MM.1S (cell line): ENCODE measurements at places on chromosomes 1 and 21.

- H3K4me3 ChIP-seq: no peak overlapping the region
- DNase-seq: no peak
- H3K36me3 ChIP-seq: peaks cover 23% of the 10 kb centered on the region
- H3K4me1 ChIP-seq: peaks cover 1% of the 10 kb centered on the region
- H3K27me3 ChIP-seq: no peaks in the 10 kb centered on the region
Observed at GRCh38 chr1:37545019-37545418, 9.1 kb downstream of the SNIP1 start.

DNA sequence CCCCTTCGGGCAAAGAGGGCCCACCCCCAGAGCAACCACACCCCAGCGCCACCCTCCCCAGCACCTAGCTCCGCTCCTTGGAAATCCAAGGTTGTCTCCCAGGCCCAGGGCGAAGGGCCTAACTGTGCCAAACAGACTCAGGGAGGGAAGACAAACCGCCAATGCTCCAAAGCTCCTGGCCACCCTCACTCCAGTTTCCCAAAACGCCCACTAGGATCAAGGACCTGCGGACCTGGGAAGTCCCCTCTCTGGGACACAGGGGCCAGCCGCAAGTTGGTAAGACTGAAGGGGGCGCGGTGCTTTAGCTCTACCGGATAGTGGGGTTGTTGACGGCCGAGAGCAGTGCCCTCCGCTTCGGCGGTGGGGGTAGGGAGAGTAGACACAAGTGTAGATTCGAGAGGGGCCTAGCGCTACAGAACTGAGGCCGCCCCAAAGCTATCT, 581 bp downstream of the IRF6 start:
- H3K27ac ChIP-seq: no peak overlapping the region
- H3K36me3 ChIP-seq: no peaks in the 10 kb centered on the region
- no peaks in the 10 kb centered on the region for H3K27me3 ChIP-seq
- no peak for DNase-seq
- H3K4me3 ChIP-seq: no peak overlapping the region

GRCh38 chr1:13967707-13968106, 267.7 kb downstream of the PRDM2 start:
- H3K36me3 ChIP-seq: no peaks in the 10 kb centered on the region
- DNase-seq: peak; percentile 86
- no peak overlapping the region for H3K4me3 ChIP-seq
- H3K4me1 ChIP-seq: peaks cover 33% of the 10 kb centered on the region
- H3K27ac ChIP-seq: peak overlapping the region; percentile 56; the same call in 1 of the 2 replicates
- no peaks in the 10 kb centered on the region for H3K27me3 ChIP-seq

GRCh38 chr1:154874465-154874864, 4.4 kb upstream of the KCNN3 start:
- no peaks in the 10 kb centered on the region for H3K36me3 ChIP-seq
- H3K27me3 ChIP-seq: no peaks in the 10 kb centered on the region
- DNase-seq: no peak
- H3K4me3 ChIP-seq: no peak overlapping the region
- peaks cover 28% of the 10 kb centered on the region for H3K4me1 ChIP-seq
- H3K27ac ChIP-seq: no peak overlapping the region

DNA sequence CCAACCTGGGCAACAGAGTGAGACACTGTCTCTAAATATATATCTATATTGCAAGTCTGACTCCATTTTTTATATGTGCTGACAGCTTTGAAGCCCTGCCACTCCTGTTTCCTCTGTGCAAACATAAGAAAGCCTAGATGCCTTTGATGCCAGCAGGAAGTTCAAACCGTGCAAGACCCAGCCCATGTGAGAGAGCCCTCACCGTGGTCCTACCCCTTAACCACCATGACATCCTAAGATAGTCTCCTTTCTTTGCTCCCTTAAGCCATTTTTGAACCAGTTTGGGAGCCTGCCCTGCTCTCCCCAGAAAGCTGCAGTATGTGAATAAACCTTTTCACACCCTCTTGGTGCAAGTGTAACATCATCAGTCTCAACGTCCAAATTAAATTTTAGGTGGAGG, 3.7 kb upstream of the DIPK1A start:
- no peak for DNase-seq
- H3K4me1 ChIP-seq: peaks cover 19% of the 10 kb centered on the region; the same call in 1 of the 2 replicates
- no peak overlapping the region for H3K4me3 ChIP-seq
- no peaks in the 10 kb centered on the region for H3K27me3 ChIP-seq

GRCh38 chr21:46150491-46151121, 4.8 kb downstream of the FTCD start:
- DNase-seq: no peak
- no peak overlapping the region for H3K4me3 ChIP-seq

- H3K36me3 ChIP-seq: no peaks in the 10 kb centered on the region
- no peak overlapping the region for H3K27ac ChIP-seq
- H3K4me1 ChIP-seq: no peaks in the 10 kb centered on the region
Observed at GRCh38 chr1:191618181-191618580, 540.1 kb upstream of the RGS18 start.

- DNase-seq: no peak
- H3K27ac ChIP-seq: no peak overlapping the region
- no peaks in the 10 kb centered on the region; the same call in 1 of the 2 replicates for H3K27me3 ChIP-seq
Observed at GRCh38 chr1:151992303-151993083, 1.2 kb downstream of the S100A10 start.

DNA sequence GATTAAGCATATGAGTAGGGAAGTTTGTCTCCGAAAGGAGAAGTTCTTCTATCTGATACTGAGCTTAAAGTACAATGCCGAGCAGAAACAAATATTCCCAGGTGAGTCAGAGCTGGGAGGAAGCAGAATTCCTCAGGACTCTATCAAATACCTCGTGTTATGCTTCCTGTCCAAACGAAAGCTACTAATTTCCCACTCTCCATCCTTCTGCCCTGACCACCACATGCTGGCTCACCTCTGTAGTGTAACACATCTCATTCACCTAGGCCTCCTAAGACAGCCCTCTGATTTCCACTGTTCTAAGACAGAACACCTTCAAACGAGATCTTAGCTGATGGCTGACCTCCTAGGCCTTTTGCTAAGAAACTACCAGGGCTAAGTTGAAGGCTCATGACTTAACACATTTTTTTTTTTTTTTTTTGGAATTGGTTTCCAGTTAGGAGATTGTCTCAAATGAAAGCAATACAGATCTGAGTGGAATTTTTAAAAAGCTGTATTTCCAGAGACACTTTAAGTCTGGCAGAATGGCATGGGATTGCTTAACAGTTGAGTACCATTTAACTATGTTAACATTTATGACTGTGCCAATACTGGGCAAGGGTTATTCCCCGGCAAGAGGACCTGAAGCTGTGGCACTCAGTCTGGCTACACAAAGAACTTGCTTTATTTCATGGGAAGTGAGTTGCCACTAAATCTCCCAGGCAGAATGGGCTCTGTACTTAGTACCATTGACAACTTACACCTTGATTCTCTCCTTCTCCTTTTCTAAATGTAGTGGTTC, 583.4 kb downstream of the DPYD start:
- H3K4me1 ChIP-seq: no peaks in the 10 kb centered on the region
- H3K36me3 ChIP-seq: no peaks in the 10 kb centered on the region
- no peaks in the 10 kb centered on the region for H3K27me3 ChIP-seq

DNA sequence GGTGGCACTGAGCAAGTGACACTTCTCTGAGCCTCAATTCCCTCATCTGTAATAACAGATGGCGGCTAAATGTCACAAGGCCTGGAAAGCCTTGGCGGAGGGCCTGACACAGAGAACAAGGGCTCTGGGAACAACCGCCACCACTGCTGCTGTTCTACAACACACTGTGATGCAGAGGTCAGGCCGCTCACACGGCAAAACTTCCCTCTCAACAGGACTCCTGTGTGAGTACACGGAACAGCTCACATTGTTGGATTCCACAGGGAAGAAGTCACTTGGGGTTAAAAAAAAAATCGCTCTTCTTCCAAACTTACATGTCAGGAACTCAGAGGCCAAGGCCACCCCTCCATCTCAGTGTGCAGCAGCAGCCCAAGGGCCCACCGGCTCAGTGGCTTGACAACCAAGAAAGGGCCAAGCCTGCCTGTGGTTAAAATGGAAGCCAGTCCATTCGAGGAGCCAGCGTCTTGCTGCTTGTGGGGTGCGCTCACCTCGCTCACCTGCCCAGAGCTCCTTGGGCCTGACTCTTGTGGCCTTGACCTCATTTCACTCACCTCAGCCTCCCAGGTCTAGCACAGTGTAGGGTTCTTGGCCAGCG, 101.1 kb downstream of the RAVER2 start:
- no peak overlapping the region for H3K27ac ChIP-seq
- H3K4me3 ChIP-seq: no peak overlapping the region
- DNase-seq: no peak
- 0 out of 2 replicates have a peak, but pooled peaks cover 6% of the 10 kb centered on the region for H3K4me1 ChIP-seq

DNA sequence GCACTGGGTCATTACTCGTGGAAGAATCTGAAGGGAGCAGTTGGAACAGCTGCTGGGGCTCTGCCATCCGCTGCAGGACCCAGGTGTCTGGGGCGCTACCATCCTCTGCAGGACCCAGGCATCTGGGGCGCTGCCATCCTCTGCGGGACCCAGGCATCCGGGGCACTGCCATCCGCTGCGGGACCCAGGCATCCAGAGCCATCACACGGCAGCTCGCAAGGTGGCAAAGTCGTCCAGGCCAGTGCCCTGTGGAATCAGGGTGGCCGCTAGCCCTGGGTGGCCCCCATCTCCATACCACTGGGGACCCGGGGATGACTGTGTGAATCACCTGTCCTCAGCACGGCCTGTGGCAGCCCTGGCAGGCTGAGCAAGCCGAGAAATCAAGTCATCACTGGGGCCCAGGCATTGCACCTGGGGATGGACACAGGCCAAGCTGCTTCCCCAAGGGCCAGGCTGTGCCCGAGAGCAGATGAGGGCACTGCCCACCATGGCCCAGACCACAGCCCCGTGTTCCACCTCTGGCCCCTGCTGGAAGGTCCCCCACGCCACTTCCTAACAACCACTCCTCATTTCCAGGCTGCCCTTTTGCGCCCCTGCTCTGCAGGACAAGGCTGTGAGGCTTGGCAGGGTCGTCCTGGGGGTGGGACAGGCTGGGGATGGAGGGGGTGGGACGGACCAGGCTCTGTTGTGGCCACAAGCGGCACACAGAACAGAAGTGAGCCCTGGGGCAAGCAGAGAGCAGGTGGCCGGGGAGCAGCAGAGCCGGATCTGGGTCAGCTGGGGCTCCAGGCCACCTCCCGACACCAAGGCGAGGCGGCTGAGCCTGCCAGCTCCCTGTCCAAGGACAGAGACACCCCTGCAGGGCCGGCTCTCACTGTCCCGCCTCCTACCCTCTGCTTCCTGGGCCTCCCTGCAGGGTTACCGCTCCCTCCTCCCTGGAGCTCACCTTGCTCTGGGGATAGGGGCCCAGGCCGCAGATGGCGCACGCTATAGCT, 12.7 kb downstream of the GABRD start:
- peaks cover 99% of the 10 kb centered on the region for H3K27me3 ChIP-seq
- H3K4me3 ChIP-seq: no peak overlapping the region
- H3K36me3 ChIP-seq: no peaks in the 10 kb centered on the region
- no peak for DNase-seq
- H3K27ac ChIP-seq: no peak overlapping the region

DNA sequence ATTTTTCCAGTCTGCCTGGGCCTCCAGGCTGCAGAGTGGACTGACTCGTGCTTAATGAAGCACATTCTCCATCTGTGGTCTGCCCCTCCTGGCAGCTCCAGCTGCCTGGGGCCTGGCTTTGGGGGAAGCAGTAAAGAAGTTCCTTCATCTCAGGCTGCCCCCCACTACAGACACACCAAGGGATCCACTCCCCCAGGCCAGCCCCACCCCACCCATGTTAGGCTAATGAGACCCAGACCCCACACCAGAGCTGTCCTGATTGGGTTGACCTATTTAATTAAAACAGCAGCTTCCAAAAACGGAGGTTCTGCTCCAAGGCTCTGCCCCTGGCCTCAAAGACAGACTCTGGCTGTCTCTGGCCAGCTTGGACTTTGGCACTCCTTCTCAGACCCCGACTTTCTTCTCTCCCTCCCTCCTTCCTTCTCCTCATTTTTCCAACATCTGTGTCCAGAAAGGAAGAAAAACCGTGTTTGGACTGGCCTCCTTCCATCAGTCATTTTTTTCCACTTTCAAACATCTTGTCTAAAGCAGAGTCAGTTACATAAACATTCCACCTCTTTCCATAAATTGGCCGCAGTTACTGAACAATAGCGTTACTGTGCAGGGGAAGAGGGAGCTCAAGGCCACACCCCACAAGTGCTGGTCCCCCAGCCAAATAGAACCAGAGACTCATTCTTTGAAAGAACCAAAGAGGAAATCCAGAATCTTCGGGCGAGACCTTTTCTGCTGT, 29.7 kb downstream of the SERTAD4 start:
- no peak overlapping the region for H3K4me3 ChIP-seq
- no peaks in the 10 kb centered on the region for H3K27me3 ChIP-seq
- H3K4me1 ChIP-seq: no peaks in the 10 kb centered on the region
- no peak overlapping the region for H3K27ac ChIP-seq

DNA sequence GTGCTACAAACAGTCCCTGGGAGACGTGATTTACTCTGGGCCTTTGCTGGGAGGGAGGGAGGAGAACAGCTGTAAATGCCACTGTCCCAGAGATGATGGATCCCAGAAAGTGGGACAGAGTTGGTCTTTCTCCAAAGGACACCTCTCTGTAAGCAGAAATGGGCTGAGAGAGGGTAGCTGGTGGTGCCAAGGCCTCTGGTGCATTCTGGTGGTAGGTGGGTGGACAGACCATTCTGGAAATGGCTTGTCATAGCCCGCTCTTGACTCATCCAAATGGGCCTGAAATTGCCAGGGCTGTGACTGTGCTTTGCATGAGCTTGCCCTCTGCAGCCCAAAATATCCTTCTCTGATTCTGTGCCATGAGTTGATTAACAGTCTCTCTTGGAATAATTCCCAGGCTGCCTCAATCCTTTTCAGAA, 36.1 kb downstream of the CCDC185 start:
- DNase-seq: no peak
- no peak overlapping the region for H3K27ac ChIP-seq
- no peaks in the 10 kb centered on the region for H3K27me3 ChIP-seq
- no peak overlapping the region for H3K4me3 ChIP-seq

- H3K27ac ChIP-seq: no peak overlapping the region
- no peaks in the 10 kb centered on the region for H3K36me3 ChIP-seq
- DNase-seq: no peak
- no peak overlapping the region for H3K4me3 ChIP-seq
- no peaks in the 10 kb centered on the region for H3K4me1 ChIP-seq
- no peaks in the 10 kb centered on the region for H3K27me3 ChIP-seq
Observed at GRCh38 chr1:64335636-64336035, 132.2 kb downstream of the UBE2U start.

GRCh38 chr1:26828411-26828991, 2.0 kb downstream of the ZDHHC18 start:
- H3K4me3 ChIP-seq: peak overlapping the region; percentile 43; the same call in 1 of the 2 replicates
- H3K27me3 ChIP-seq: no peaks in the 10 kb centered on the region
- no peak for DNase-seq
- peak overlapping the region; percentile 33; the same call in 1 of the 2 replicates for H3K27ac ChIP-seq
- no peaks in the 10 kb centered on the region for H3K36me3 ChIP-seq
- peaks cover 44% of the 10 kb centered on the region for H3K4me1 ChIP-seq

DNA sequence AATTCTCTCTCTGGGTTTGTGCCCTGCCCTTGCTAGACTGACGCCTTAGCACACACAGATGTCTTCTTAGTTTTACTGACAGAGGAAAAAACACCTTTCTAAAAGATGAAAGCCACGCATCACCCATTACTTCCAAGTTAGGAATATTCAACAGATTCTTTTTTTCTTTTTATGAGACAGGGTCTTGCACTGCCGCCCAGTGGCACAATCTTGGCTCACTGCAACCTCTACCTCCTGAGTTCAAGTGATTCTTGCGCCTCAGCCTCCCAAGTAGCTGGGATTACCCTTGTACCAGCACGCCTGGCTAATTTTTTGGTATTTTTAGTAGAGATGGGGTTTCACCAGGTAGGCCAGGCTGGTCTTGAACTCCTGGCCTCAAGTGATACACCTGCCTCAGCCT, 169.2 kb downstream of the APP start:
- H3K36me3 ChIP-seq: no peaks in the 10 kb centered on the region
- H3K27me3 ChIP-seq: no peaks in the 10 kb centered on the region
- H3K4me1 ChIP-seq: peaks cover 13% of the 10 kb centered on the region
